Psoas muscle (tissue), 8 donors: ENCODE measurements at places on chromosomes 1 and 21. TPM values are rescaled to one million over a fixed set of nuclear protein-coding genes. Genes with fewer than 3 reads are reported as not detected.

The C8B gene
- not detected for total RNA-seq

The LCK gene
- 0.81 TPM for total RNA-seq

The PPIAL4G gene
- not detected for total RNA-seq

The CRYBG2 gene
- not detected for total RNA-seq

The UBE2U gene
- total RNA-seq, result not detected

The C1orf94 gene
- not detected for total RNA-seq

The GBP5 gene
- 0.74 TPM for total RNA-seq

The TEX38 gene
- total RNA-seq, result not detected

The CELA2A gene
- 2.1 TPM for total RNA-seq

The NUP210L gene
- total RNA-seq, result 0.19 TPM

The C1orf141 gene
- not detected for total RNA-seq

The CFH gene
- 44.5 TPM for total RNA-seq

The ASTN1 gene
- 0.17 TPM for total RNA-seq

The MX2 gene
- 3.6 TPM for total RNA-seq

The PIK3CD gene
- 1.7 TPM for total RNA-seq

The VWA5B1 gene
- total RNA-seq, result not detected

The TCEA3 gene
- 199 TPM for total RNA-seq

The DNASE2B gene
- total RNA-seq, result 3.1 TPM

The LENEP gene
- total RNA-seq, result not detected

The CLDN17 gene
- total RNA-seq, result not detected

The UROD gene
- 50.4 TPM for total RNA-seq

The SPATA17 gene
- total RNA-seq, result 0.34 TPM

The FALEC gene
- not detected for total RNA-seq

The KDM5B gene
- 13.9 TPM for total RNA-seq

The EXO1 gene
- not detected for total RNA-seq

The ADIPOR1 gene
- 76.6 TPM for total RNA-seq

The LRRC53 gene
- total RNA-seq, result not detected

The RXFP4 gene
- total RNA-seq, result not detected

The KLF17 gene
- total RNA-seq, result not detected

The KCNK2 gene
- total RNA-seq, result 0.91 TPM

The AGMAT gene
- 12.6 TPM for total RNA-seq

The SLC30A1 gene
- total RNA-seq, result 5.2 TPM

The IL12RB2 gene
- 2.0 TPM for total RNA-seq

The CLCA1 gene
- not detected for total RNA-seq

The TMEM240 gene
- total RNA-seq, result 1.2 TPM

The C1orf87 gene
- total RNA-seq, result not detected

The PKP1 gene
- 4.9 TPM for total RNA-seq

The HFM1 gene
- total RNA-seq, result 3.1 TPM

The HEYL gene
- 10.0 TPM for total RNA-seq

The KAZN gene
- 0.76 TPM for total RNA-seq
